Thymus (tissue), 14 donors: ENCODE measurements at places on chromosomes 5 and 9.

DNA sequence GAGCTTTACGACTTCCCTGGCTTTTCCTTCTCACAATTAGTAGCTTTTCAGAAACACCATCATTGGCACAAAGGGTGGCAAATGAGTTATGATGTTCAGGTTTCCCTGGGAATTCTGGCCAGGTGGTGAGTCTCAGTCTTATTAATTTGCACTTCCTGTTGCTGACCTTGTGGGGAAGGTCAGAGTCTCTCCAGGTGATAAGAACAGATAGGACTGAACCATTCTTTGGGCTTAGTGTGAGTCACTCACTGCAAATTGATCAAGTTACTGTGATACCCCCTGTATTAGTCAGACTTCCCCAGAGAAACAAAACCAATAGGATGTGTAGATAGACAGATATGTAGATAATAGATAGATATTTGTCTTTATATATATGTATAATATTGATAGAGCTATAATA lies 53.8 kb upstream of the RANBP3L start:
- H3K36me3 ChIP-seq, result no peaks in the 10 kb centered on the region
- H3K4me3 ChIP-seq, result no peak overlapping the region
- H3K27ac ChIP-seq, result no peak overlapping the region
- no peak for DNase-seq
- H3K27me3 ChIP-seq, result no peaks in the 10 kb centered on the region

- no peak overlapping the region for H3K4me3 ChIP-seq
- no peaks in the 10 kb centered on the region for H3K27me3 ChIP-seq
- H3K4me1 ChIP-seq, result no peaks in the 10 kb centered on the region
- no peaks in the 10 kb centered on the region for H3K36me3 ChIP-seq
- no peak for DNase-seq
Observed at GRCh38 chr5:56558131-56558745, 257.1 kb upstream of the MAP3K1 start.

DNA sequence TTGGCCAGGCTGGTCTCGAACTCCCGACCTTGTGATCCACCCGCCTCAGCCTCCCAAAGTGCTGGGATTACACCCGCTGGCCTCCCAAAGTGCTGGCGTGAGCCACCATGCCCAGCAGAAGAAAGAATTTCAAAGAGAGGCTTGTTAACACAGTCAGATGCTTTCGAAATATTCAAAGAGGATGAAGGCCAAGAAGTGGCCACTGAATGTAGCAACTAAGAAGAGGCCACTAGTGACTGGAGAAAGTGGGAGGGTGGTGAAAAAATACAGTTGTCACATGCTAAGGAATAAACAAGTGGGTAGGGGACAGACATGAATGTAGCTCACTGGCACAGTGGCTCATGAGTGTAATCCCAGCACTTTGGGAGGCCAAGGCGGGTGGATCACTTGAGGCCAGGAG lies 13.0 kb upstream of the TPM2 start:
- H3K4me3 ChIP-seq, result no peak overlapping the region
- DNase-seq, result no peak
- no peak overlapping the region for H3K27ac ChIP-seq
- H3K27me3 ChIP-seq, result no peaks in the 10 kb centered on the region
- H3K36me3 ChIP-seq, result peaks cover 94% of the 10 kb centered on the region

DNA sequence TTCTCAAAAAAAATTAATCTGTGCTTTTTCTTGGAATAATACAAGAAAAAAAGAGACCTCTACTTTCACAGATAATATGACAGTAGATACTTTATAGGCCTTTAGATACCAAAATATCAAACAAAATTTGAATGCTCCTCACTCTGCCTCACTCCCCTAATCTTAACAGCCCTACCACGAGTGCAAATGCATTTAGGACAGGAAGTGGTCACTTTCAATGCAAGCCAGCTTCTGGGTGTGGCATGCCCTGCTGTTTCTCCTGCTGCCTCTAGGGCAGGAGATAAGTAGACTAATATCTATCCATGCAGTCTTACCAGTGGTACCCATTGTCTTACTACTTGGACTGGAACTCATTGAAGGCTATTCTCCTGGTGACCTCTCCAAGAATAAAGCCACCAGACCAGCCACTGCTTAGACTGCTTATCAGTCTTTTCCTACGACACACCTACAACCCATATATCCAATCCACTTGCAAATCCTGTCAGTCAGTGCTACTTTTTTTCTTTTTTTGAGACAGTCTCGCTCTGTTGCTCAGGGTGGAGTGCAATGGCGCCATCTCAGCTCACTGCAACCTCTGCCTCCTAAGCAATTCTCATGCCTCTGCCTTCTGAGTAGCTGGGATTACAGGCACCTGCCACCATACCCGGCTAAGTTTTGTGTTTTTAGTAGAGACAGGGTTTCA lies 23.0 kb downstream of the FRRS1L start:
- H3K27me3 ChIP-seq, result no peaks in the 10 kb centered on the region
- no peak for DNase-seq
- H3K36me3 ChIP-seq, result no peaks in the 10 kb centered on the region
- H3K4me1 ChIP-seq, result no peaks in the 10 kb centered on the region
- no peak overlapping the region for H3K27ac ChIP-seq

DNA sequence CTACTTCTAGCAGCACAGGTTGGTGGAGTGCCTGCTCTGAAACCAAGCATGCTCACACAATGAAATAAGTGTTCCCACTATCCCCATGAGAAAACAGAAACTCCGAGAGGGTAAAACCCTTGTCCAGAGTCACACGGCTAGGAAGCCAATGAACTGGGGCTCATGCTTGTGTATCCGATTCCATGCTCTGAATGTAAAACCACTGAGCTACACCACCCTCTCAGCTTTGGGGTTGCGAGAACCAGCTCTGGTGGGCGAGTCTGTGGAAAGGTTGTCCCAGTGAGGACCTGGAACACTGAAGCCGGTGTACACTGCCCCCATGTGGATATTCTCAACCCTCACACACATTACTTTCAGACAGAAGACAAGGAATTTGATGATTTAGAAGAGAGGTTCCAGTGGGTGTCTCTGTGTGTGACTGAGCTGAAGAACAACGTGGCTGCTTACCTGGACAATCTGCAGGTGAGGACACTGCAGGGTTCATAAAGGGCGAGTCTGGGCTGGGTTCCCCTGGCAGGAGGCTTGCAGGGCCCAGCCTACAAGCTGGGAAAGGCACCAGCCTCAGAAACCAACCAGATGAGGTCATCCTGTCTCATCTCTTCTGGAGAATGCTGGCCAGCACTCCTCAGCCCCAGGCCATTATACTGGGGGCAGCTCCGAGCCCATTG lies 37.4 kb downstream of the ARHGEF37 start:
- peaks cover 3% of the 10 kb centered on the region for H3K36me3 ChIP-seq
- DNase-seq, result peak; percentile 11
- no peaks in the 10 kb centered on the region for H3K4me1 ChIP-seq
- no peaks in the 10 kb centered on the region for H3K27me3 ChIP-seq
- no peak overlapping the region for H3K4me3 ChIP-seq

DNA sequence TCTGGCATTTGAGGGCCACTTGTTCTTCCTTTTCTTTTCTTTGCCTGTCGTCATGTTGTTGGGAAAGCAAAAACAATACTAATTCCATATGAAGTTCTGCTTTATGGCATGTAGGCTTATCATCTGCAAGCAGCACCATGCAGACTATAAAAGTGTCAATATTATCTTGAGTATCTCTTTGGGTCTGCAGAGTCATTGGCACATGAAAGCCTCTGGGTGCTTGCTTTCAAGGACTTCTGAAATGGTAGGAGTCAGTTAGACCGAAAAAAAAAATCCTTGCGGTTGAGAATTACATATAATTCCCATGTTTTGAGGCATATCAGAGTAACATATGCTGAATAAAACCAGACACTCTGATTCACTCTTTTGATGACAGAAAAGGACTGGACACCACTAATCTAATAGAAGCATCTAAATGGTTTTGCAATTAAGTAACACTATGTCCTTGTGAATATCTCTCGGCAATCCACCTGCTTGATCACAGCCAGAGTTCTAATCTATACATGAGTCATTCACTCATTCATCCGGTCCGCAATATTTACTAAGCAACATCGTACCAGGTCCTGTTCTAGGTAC lies 44.4 kb downstream of the GNAQ start:
- H3K27me3 ChIP-seq, result no peaks in the 10 kb centered on the region
- peaks cover 7% of the 10 kb centered on the region for H3K4me1 ChIP-seq
- DNase-seq, result no peak
- no peak overlapping the region for H3K4me3 ChIP-seq

GRCh38 chr5:170571281-170571731 lies 67.5 kb downstream of the KCNIP1 start:
- peaks cover 28% of the 10 kb centered on the region for H3K27me3 ChIP-seq
- H3K36me3 ChIP-seq, result no peaks in the 10 kb centered on the region

DNA sequence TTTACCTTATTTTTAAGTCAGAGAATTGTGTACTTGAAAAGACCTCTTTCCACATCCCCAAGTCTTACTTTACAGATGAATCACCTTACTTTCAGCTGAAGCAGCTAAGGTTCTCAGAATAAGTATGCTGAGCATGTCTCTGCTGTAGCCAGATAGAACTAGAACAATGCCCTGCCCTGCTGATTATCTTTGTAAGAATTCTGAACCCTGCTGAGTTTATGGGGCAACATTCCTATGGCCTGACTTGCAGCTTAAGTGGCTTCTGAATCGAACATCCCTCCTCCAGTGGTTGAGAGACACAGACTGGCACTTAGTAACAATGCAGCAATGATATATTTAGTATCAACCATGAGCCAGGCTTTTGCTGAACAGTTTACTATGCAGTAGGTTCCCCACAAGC lies 592.0 kb upstream of the WWC1 start:
- DNase-seq, result no peak
- no peaks in the 10 kb centered on the region for H3K4me1 ChIP-seq
- H3K27me3 ChIP-seq, result no peaks in the 10 kb centered on the region
- H3K36me3 ChIP-seq, result no peaks in the 10 kb centered on the region
- no peak overlapping the region for H3K4me3 ChIP-seq
